ENCODE measurements at places on chromosomes 5 and 9.
A peak's percentile ranks its signal among the peaks of the same experiment; 100 is the strongest.

- no peak for DNase-seq
Measured at GRCh38 chr5:14397717-14398116, 183.9 kb upstream of the OTULINL start.

DNA sequence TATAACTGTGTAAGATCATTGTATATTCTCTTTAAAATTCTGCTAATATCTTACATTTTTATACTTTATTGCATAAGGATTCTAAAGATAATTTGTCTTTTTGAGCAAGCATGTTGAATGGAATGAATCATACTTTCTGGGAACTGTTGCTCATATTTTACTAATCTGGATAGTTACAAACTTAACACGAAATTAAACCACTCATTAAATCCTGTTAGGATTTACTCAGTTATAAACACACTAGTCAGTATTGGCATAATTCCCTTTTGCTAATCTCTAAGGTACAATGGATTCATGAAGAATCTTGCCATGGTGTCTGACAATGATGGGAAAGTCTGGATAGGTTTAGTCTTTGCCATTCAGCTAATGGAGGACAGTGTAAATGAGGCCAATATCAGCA, 338.1 kb upstream of the SMC2 start:
- no peak for DNase-seq

GRCh38 chr5:140347360-140347759, 957 bp upstream of the HBEGF start:
- DNase-seq = no peak

- no peak for DNase-seq
Measured at GRCh38 chr5:62000646-62001045, 305.4 kb upstream of the KIF2A start.

DNA sequence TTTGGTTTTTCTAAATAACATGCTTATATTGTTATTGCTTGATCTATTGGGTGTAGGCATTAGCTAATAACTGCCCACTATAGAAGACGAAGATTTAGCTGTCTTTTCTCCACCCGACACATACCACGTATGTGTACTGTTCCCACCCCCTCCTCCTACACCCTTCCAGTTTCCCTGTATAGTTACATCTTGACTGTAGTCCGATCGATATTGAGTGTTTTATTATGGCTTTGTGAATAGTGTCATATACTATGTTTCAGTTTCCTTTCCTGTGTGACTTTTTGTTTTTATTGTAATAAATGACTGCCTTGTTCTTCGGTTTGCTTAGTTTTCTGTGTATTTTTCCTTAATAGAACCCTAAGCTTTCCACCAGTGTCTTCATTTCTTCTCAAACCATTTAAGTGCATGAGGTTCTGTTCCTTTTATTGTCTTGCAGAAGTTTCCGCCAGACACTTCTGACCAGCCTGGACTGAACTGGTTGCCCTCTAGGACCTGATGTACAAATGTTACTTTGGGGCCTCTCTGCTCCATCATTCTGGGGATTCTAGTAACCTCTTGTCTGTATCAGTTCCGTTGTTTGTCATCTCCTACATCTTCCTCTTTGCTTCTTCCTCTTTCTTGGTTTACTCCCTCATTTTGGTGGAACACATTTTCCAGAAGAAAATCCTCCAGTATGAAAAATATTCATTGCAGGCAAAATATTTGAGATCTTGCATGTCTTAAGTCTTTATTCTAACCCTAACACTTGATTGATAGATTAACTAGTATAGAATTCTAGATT, 61.8 kb downstream of the PRKACG start:
- peak; percentile 38 for DNase-seq
